ENCODE measurements at places on chromosomes 11 and 22.

DNA sequence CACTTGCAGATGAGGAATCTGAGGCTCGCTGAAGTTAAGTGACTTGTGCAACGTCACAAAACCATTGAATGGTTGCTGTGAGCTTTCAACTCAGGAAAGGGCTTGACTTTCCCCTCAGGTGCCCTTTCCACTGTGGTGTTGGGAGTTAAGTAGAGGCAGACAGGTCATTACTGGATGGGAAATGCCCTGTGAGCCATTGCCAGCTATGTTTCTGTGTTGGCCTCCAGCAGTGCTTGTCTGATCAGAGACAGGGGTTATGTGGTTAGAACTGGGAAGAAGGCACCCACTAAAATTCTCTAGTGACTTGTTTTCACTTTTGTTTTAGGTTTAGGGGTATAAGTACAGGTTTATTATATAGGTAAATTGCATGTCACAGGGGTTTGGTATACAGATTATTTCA is 96.6 kb downstream of the FDX1 start:
- DNase-seq, result no peak

DNA sequence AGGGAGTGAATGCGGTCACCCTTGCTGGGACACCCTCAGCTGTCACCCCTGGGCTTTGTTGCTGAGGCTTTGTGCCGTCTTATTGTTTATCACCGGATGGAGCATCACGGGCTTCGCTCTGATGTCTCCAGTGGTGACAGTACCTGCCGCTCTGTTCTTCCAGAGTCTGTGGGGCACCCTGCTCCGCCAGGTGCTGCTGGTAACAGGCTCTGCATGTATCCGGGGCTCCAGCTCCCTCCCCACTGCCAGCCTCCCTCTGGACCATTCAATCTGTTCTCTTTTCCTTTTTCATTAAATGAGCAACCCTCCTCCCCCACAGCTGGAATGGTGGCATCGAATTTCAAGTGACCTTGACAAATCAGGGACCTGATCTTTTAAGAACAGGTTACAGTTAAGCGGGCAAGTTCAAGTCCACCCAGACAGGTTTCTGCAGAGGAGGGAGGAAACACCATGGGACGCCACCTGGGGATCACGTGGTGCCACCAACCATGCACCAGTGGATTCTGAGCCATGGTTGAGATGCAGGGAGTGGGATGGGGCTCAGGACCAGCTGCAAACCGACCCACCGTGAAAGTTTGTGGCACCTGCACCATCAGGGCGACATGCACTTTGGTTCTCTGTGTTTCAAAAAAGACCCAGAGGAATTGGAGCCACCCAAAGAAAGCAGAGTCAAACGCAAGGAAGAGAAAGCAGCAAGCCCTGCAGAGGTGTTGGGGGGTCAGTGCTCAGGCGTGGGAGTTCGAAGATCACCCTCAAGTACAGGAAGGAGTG is 89.3 kb downstream of the BCR start:
- DNase-seq, result no peak

GRCh38 chr11:118055966-118056365 is 20.9 kb upstream of the TMPRSS4 start:
- DNase-seq, result no peak

DNA sequence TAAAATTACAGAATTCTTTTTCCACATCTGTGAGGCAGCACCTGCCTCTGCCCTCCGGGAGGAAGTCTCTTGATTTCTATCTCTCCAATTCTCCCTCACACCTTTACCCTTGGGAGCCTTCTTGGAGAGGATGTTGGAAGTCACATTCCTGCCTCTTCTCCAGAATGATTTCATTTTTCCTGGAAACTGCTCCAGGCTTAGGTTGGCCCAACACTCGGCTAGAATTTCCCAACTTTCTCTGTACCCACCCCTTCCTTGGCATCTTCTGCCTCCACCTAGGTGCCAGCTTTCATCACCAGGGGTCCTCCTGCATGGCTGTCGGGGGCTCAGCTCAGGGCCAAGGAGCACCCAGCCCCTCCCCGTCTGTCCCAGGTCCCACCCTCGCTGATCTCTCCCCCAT is 43.2 kb downstream of the SLCO2B1 start:
- no peak for DNase-seq

DNA sequence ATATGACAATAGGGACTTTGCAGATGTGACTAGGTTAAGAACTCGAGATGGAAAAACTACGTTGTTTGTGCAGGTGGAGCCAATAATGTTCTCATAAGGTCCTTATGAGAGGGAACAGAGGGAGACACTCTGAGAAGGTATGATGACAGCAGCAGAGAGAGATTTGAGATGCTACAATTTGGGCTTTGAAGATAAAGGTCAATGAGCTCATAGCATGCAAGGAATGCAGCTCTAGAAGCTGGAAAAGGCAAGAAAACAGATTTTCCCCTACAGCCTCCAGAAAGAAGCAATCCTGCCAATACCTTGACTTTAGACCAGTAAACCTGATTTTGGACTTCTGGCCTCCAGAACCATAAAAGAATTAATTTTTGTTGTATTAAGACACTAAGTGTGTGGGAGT is 21.1 kb downstream of the FAM76B start:
- DNase-seq, result no peak

- no peak for DNase-seq
Measured at GRCh38 chr22:44801476-44801875, 49.1 kb downstream of the ARHGAP8 start.

GRCh38 chr22:29658176-29658575 is 54.7 kb downstream of the NF2 start:
- DNase-seq, result no peak

DNA sequence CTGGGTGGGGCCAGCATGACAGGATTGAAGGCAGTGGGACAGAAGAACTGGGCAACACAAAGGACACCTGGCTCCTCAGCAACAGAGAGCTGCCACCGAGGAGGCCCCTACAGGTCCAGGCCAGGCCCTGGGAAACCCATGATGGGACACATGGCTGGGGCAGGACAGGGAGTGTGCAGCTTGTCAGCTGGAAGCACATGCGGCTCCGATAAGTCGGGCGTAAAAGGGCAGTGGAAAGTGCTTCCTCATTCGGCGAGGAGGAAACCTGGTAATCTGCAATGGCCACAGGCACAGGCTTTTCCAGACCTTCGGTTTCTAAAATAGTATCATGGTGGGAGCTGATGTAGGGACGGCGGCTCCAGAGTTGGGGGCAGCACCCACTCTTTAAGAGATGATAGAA is 16.5 kb downstream of the GNAZ start:
- DNase-seq, result no peak

DNA sequence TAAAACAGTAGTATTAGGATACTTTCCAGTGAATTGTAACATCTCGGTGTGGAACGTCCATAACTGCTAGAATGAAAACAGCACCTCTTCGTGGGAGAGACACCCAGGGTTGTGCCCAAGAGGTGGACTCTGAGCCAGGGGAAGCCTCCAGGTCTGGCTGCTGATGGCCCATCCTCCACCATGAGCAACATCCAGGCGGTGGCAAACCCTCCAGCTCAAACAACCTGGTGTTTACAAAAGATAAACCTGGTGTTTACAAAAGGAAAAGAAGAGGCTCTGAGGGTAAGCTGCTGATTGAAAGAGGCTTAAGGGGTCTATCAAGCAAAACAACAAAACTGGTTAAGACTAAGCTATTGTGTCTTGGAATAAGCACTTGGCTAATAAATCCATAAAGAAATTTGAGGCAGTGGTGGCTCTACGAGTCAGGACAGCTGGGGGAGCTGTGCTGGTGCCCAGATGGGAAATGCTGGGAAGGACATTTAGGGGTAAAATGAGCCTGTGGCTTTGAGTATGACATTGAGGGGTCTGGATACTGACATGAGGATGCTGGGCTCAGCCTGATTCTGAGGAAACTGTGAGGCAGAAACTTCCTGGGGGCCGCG is 909.0 kb downstream of the BRD1 start:
- no peak for DNase-seq

DNA sequence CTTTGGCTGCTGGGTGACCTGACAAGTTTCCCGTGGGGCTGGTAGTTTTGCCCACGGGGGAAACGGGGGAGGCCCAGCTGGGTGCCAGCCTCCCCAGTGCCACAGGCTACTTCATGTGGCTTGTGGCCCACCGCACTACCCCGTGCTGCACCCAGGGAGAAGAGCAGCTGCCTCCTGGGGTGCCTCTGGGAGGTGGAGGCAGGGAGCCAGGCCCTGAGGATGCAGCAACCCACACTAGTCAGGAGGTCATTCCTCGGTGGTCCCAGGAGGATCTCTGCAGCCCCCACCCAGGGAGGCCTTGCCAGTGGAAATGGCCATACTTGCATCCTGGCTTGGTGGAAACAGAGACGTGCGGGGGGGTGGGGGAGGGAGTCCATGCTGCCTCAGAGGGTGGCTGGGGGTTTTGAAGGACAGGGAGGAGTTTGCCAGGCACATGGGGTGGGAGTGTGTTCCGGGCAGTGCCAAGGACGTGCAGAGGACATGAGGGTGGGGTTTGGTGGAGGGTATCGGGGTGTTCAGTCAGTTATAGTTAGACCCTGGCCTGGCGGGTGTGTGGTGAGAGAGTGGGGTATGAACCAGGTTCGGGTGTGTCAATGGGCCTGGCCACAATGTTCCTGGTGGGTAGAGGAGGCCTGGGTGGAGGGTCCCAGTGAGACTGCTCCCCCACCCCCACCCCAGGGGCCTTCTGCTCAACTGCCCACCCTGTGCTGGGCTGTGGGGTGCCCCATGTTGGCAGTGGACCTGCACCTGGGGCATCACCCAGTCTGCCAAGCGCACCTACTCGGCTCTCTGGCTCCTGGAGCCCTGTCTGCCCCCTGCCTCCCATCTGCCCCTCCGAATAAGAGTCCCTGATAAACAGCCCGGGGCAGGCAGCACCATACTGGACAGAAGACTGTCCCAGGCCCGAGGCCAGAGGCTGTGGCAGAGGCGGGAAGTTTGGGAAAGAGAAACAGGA is 3.8 kb downstream of the PIM3 start:
- DNase-seq, result no peak

DNA sequence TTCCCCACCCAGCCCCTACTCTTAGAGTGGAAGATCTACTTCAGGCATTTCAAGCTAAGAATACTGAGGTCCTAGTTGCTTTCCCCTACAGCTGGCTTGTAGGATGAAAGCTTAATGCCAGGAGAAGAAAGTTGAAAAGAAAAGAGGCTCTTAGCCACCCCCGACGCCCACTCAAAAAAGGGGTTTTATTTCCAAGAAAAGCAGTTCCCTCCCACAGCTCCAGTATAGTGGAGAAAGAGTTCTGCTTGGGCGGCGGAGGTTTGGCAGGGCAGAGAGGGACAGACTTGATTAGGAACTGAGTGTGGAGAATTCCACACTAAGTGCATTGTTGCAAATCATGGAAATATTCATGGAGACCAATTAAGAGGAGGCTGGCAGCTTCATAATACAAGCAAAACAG is 470.9 kb downstream of the ETS1 start:
- no peak for DNase-seq

DNA sequence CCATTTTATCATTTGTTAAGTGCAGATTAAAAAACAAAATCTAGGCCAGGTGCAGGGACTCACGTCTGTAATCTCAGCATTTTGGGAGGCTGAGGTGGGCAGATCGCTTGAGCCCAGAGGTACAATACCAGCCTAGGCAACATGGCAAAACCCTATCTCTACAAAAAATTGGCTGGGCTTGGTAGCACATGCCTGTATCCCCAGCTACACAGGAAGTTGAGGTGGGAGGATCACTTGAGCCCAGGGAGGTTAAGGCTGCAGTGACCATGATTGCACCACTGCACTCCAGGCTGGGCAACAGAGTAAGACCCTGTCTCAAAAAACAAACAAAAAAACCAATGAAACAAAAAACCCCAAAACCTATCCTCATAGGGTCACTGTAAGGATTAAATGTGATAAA is 32.9 kb downstream of the HIRA start:
- no peak for DNase-seq

GRCh38 chr11:13114566-13115379 is 105.7 kb downstream of the RASSF10 start:
- DNase-seq, result no peak

GRCh38 chr22:41286639-41287091 is 678 bp upstream of the RANGAP1 start:
- DNase-seq, result peak; percentile 30

- no peak for DNase-seq
Measured at GRCh38 chr11:106853850-106854401, 164.3 kb downstream of the GUCY1A2 start.

- DNase-seq, result no peak
Measured at GRCh38 chr11:64334764-64335735, 5.0 kb upstream of the CCDC88B start.

GRCh38 chr11:128262463-128263345 is 324.7 kb downstream of the ETS1 start:
- DNase-seq, result no peak

DNA sequence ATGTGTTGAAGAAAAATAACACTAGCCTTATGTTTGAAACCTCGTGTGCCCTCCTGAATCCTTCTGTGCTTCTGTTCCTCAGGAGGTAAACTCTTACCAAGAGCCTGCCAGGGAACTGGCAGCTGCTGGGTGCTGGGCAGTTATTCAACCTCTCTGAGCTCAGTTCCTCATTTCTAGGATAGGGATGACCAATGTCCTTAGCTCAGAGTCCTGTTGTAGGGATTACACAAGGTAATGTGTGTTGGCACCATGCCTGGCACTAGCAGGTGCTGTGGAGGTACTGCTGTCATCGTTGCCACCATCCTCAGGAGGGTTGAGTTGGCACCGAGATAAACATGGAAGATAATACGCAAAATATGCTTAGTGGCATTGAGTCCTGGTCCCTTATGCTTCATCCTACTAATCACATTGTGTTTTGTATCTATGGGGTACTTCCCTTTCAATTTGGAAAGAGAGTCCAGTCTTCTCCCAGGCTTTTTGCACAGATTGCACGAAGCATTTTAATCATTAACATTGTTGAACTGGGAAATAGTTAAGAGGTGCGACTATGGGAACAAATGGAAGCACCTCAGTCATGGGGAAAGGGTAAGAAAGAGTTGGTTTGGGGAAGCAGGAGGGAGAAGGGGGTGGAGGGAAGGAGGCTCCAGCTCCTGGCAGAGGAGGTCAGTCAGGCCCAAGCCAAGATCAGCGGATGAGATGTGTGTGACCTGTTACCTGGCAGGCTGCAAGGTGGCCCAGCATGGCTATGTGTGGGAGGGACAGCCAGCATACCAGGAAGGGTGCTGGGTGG is 56.7 kb downstream of the CABIN1 start:
- DNase-seq, result no peak

DNA sequence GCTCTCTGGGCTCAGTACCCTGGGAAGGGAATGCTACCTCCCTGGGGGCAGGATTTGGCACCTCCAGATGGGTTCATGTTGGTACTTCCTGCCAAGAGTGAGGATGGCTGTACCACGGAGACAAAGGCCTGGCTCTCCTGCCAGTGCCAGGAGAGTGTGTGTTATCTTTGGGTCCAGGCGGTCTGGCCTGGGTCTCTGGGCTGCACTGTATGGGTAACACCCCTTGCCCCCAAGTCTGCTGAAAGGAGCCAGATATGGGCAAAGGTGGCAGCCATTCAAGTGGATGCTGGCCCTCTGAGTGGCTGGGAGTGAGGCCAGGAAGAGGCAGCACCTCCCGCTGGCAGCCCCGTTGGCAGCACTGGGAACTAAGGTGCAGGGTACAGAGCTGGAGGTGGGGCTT is 91.5 kb downstream of the NECTIN1 start:
- no peak for DNase-seq

GRCh38 chr11:1344056-1344635 is 34.7 kb upstream of the TOLLIP start:
- DNase-seq, result no peak

GRCh38 chr11:19779740-19780139 is 67.1 kb downstream of the NAV2 start:
- no peak for DNase-seq
